ENCODE measurements at places on chromosomes 16 and 17.
A peak's percentile ranks its signal among the peaks of the same experiment; 100 is the strongest.

DNA sequence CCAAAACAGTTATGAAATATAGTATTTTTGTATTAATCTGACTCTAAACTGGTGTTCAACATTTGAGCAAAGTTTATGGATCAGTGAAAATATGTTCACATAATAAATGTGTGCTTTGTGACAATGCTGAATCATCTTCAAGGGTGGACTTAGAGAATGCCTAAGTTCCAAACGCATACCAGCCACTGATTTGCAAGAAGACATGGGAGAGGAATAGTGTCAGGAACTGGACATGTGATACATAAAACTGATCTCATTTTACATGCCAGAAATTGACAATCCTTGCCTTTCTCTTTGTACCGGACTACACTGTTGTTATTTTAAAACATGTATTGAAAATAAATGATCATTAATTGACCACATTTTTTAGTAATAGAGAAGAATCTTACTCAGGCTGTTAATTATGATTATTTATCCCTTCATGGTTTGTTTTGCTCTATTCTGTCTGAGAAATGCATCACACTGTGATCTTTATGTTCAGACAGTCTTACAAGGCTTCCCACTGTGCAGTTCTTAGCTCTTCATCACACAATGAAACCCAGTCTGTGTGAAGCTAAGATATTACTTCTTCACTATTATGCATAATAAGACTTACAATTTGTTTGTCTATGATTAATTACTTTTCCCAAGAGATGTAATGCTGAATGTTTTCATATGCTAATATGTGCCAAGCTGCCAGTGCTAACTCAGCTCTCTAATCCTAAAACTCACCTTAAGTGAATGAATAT is 1180.6 kb upstream of the CDH8 start:
- DNase-seq, result no peak

- DNase-seq, result peak; percentile 41
Measured at GRCh38 chr17:75152922-75153779, 1.2 kb downstream of the JPT1 start.

DNA sequence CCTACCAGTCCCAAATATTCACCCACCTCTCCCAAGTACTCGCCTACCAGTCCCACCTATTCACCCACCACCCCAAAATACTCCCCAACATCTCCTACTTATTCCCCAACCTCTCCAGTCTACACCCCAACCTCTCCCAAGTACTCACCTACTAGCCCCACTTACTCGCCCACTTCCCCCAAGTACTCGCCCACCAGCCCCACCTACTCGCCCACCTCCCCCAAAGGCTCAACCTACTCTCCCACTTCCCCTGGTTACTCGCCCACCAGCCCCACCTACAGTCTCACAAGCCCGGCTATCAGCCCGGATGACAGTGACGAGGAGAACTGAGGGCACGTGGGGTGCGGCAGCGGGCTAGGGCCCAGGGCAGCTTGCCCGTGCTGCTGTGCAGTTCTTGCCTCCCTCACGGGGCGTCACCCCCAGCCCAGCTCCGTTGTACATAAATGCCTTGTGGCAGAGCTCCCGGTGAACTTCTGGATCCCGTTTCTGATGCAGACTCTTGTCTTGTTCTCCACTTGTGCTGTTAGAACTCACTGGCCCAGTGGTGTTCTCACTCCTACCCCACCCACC is 29.8 kb downstream of the POLR2A start:
- DNase-seq, result no peak

GRCh38 chr16:67155295-67156142 is 4.2 kb downstream of the TRADD start:
- DNase-seq, result peak; percentile 93

- no peak for DNase-seq
Measured at GRCh38 chr16:64468515-64469090, 653.3 kb downstream of the CDH11 start.

DNA sequence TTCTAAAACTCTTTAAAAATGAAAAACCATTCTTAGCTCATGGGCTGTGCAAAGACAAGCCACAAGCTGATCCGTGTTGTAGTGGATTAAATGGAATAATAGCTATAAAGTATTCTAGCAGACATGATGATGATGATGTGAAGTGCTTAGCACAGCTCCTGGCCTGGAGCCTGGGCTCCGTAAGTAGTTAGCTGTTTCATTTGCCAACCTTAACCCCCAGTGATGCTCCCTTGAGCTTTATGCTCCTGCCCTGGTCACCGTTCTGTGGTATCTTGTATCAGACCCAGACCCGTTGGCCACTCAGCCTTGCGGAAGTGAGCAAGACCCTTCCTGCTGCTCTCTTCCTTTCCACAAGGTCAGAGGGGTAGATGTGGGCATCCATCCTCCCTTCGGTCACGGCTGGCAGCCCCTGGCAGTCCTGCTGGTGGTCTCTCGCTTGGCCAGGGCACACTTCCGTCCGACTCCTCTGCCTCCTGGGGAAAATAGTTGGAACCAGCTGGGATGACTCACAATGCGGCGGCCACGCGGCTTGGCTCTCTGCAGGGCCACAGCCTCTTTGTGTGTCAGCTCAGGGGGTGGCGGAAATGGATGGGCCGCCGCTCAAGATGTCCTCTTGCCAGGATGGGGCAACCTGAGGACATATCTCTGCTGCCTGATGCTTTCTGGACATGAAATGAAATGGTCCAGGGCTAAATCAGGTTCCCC is 79.1 kb downstream of the GPR139 start:
- no peak for DNase-seq

- DNase-seq, result no peak
Measured at GRCh38 chr16:84898447-84898846, 78.7 kb downstream of the CRISPLD2 start.

- no peak for DNase-seq
Measured at GRCh38 chr16:23356941-23357340, 54.8 kb downstream of the SCNN1B start.

GRCh38 chr16:6548507-6548906 is 784.1 kb upstream of the RBFOX1 start:
- no peak for DNase-seq

DNA sequence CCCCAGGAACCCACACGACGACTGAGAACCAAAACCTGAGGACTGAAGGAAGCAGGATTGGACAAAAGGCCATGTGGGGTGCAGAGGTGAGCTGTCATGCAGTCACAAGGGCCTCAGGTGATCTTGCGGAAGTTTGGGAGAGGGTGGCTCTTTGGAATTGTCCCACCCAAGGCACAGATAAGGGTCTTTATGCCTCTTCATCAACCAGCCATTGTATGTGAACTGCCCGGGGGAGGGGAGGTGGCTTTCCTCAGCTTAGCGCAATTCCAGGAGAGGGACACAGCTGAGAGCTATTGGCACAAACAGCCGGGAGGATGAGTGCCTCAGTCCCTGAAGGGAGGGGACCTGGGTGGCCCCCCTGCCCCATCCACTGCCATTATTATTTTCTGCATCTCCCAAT is 55.1 kb upstream of the PHOSPHO1 start:
- no peak for DNase-seq

- DNase-seq, result no peak
Measured at GRCh38 chr16:24853169-24853824, 7.5 kb downstream of the SLC5A11 start.

GRCh38 chr17:15928286-15928785 is 16.6 kb upstream of the ADORA2B start:
- DNase-seq, result no peak

GRCh38 chr17:35918665-35919064 is 11.9 kb downstream of the RDM1 start:
- DNase-seq, result no peak

DNA sequence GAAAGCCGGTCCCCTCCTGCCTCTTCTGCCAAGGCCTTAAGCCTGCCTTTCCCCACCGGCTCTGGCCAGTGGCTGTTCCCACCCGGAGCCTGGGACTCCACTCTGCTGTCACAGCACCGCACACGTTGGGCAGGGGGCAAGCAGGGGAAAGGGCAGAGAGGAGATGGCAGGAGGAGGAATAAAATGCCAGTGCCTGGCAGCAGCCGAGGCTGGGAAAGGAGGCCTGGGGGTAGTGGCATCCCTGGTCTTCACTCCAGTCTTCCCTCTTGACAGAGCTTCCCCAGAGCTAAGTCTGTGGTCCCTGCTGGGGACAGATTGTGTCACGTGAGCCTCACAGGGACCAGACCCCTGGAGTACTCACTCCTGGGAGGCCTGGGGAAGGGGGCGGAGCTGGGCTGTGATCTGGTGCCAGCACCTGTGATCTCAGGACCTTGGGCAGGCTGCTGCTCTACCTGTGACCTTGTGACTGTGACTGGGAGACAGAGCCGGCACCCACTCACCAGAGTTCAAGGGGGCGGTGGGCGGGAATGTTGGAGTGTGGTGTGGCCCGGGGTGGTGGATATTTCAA is 97.2 kb upstream of the GSE1 start:
- DNase-seq, result peak; percentile 36

DNA sequence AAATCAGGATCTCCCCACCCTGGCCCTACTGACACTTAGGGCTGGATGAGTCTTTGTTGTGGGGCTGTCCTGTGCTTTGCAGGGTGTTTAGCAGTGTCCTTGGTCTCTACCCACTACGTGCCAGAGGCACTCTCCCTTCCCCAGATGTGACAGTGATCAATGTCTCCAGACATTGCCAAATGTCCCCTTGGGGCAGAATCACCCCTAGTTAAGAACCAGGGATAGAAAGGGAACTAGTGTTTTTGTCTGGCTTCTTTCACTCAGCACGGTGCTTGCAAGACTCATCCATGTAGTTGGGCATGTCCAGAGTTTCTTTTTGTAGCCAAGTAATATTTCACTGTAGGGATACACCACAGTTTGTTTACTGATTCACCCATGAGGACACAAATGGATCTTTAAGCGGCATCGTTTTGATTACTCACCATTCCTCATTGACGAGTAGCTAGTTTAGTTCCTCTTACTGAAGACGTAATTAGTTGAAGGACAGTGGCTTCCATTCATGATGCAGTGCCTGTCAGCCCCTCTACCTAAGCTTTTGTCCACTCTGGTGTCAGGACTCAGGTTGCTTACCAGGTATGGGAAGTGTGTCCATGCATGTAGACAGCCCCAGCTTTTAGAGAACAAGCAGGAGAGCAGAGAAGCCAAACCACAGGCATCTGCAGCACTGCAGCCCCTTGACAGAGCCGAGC is 26.0 kb upstream of the ITGB4 start:
- peak; percentile 49 for DNase-seq

DNA sequence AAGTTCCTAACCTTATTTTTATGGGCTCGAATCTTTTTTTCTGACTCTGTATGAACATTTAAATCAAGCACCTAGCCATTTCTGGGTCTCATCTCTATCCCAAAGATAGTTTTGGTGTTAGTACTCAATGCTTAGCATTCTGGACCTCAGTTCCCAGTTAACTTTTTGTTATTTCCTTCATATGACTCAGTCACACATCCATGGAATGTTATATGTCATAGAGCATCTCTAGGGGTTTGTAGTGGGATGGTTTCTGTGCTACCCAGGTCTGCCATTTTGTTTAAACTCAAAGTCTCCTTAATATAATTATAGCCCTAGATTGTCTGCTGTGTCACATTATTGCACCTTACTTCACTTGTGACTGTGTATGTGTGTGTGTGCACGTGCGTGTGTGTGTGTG is 90.1 kb downstream of the EFCAB13 start:
- DNase-seq, result no peak

DNA sequence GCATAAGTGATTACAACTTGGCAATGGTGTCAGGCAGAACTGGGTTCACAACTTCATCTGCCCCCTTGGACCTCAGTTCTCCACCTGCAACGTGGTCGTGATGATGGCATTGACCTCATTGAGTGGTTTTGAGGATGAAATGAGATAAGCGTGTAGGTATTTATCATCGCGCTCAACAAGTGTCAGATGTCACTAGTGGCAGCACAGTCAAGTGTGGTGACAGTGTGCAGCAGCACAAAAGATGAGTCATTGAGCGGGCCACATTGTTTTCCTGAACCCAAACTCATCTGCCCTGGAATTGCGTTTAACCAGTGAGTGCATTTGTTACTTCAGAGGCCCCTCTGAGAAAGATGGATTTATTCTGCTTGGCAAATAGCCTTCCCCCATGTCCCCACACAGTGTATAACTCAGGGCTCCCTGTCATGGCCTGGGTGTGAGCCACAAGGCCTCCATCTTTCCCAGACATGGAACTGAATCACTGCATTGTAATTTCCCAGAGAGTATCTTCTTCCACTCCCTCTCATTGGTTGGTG is 20.9 kb downstream of the IRX3 start:
- DNase-seq, result no peak

- no peak for DNase-seq
Measured at GRCh38 chr17:34379868-34380267, 16.8 kb upstream of the CCL1 start.

DNA sequence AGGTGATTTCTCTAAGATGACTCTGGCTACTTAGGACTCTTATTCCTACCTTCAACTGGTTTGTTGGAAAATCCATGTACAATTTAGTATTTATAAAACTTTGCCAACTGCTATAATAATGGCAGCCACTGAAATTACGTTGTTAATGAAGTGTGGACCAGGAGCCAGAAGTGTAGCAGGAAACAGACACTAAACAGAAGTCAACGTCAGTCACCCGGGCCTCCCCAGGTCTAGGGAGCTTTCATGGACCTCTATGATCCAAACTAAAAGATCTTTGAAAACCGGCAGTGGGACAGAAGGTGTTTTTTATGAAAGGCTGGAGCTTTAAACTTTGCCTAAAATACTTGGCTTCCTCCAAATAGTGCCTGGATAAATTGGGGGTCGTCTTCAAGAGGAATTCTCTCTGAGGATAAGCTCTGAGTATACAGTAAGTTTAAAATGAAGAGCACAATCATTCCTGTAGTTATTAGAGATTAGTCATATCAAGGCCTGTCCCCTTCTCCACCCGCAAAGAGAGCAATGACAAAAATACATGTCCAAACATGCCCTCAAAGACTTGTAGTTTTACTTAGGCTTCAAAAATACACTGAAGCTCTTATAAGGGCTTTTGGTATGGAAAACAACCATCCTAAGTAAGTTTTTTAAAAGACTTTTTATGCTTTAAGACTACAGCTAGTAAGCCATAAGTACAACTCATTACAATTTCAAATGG is 34.6 kb downstream of the DCUN1D3 start:
- no peak for DNase-seq

All from GM03348 (cell line).